ENCODE measurements at places on chromosomes 5 and 9. TPM values are rescaled to one million over a fixed set of nuclear protein-coding genes. Genes with fewer than 3 reads are reported as not detected.

DNA sequence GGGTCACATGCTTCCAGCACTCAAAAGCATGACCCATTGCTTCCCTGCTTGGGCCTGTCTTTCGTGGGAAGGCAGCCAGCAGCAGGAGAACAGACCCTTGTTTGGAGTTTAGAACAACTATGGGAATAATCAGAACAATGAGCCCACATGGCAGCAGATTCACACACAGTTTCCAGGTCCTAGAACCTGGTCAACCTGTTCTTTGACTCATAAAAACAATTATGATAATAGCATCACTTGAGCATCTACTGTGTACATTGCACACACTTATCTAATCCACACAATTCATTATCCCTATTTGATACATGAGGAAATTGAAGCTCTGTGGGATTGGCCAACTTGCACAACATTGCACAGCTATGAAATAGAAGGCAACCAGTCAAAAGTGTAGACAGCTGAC lies 41.7 kb downstream of the KLF4 start:
- no peak for DNase-seq

GRCh38 chr9:33024126-33024965 lies 727 bp upstream of the DNAJA1 start:
- DNase-seq: no peak

GRCh38 chr9:116604251-116604650 lies 82.9 kb upstream of the TRIM32 start:
- no peak for DNase-seq

DNA sequence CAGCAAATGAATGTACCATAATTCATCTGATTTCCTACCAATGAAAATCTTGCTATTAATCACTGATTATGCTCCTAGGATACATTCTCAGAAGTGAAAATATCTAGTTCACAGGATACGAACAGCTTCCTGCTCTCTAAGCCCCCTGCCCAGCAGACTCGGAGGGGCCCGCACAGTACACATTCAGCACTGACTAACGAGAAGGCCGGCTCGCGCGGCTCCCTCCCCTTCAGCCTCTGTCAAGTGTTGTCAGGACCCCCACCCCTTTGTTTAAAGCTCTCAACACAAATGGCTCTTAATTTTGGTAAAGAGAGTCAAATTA lies 82.0 kb downstream of the PRRT1B start:
- no peak for DNase-seq

DNA sequence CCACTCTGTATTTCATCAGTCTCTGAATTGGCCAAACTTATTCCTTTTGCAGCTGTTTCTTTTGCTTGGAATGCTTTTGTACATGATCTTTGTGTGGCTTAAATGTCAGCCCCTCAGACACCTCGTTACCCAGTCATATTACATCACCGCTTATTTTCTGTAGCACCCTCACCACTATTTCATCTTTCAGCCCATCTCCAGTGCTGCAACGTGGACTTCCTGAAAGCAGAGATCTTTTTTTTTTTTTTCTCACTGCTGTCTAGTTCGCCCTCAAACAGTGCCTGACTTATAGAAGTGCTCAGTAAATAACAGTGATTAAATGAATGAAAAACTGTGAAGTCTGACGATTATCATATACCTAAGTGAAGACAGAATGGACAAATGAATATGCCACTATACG lies 835 bp downstream of the SRA1 start:
- DNase-seq: no peak

DNA sequence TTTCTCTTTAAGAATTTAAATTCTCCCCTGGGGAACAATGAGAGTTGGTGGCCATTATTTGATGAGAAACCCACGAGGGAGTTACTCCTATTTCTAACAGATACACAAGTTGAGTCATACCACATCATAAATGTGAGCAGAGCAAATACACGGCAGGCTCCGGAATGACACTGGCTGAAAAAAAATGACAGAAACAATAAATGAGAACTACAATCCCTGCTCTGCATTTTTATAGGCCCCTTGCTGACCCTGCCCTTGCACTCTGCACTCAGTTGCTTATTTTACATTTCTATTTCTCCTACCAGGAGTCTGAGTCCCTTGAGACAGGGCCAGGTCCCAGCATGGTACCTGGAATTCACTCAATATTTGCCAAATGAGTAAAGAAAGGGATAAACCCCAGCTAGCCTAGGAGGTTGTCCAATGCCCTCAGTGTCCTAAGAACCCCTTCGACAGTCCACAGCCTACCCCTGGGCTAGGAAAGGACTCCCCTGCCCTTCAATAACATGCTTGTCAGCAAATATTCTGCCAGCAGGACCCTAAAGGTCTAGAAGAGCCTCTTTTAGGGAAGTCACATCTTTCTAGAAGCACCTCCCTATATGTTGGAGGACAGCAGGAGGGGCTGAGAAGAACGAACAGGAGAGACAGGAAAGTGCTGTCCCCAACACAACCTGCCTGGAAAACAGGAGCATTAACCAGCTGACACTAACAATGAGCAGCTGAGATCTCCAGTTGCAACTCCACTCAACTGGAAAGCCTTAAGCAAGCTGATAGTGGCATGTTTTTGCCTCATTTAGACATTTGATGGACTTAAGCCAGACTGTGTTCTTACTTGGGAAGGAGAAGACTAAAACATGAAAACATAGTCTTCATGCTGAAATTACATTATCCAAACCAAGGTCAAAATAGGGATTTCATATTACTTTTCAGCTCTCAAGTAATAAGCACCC lies 191.2 kb downstream of the ACTL7B start:
- DNase-seq: peak; percentile 37

DNA sequence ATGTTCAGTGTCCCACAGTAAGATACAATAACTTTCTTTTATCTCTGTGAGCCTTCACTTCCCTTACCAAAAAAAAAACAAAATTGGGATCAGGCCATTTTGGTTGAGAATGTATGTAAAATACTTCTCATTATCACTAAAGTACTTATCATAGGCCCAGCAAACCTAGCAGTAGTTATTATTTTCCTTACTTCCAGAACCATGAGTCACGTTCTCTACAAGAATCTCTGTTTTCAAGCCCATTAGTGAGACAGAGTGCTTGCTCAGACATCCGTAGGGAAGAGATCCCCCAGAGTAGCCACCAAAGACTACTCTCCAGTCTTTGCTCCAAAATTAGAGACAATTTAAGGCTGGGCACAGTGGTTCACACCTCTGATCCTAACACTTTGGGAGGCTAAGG lies 103.9 kb upstream of the NR5A1 start:
- DNase-seq: no peak

GRCh38 chr5:142305211-142305610 lies 19.6 kb downstream of the SPRY4 start:
- DNase-seq: no peak

DNA sequence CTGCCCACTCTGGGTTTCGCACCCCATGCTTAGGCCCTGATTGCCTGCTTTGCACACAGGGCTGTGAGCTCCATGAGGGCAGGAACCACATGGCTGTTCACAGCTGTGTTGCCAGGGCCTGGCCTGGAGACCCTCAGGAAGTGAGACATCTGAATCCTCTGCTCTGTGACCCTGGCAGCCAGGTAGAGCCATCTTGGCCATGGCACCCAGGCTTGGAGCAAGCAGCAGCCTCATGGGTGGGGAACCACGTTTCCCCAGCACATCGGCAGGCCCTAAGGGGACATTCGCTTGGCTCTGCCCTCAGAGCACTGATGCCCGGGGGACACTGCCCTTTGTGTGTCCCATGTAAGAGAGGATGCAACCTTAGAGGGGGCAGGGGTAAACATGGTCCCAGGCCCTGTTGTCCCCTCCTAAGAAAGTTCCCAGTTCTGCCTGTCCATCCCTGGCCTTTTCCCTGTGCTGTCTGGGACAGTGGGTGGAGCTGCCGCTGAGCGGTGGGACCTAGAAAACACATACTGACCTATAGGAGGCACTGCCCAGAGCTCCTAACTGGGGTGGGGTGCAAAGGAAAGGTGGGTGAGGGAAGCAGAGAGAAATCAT lies 144.1 kb upstream of the IER5L start:
- no peak for DNase-seq

DNA sequence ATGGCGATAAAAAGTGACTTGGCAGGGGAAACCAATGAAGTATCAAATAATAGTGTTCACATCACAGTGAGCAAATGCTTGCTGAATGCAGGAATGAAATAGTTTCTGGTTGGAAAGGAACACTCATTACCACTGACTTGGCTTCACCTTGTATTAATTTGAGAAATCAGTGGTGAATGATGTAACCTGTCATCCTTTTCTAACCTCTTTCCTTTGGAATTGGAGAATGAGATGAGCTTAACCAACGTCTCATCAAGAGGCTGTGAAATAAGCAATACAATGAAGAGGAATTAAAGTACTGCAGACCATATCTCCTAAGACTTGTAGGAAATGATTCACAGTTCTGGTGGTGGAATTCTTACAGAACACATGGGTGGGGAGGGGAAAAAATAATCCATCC lies 192.2 kb downstream of the DMAC1 start:
- no peak for DNase-seq

GRCh38 chr9:70389621-70390266 lies 24.7 kb downstream of the KLF9 start:
- no peak for DNase-seq

DNA sequence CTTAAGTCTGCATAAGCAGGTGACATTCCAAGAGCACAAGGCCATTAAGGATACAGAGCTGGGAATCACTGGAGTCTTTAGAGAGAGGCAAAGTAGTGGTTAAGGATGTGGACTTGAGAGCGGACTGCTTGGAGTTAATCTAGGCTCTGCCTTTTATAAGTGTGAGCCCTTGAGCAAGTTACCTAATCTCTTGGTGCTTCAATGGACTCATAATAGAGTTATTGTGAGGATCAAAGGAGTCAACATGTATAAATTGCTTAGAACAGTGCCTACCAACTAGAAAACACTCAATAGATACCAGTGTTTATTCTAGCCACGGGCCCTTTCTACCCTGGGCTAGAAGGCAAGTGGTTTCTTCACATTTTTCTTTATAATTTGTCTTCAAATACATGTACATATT lies 819.4 kb downstream of the NR2F1-AS1 start:
- no peak for DNase-seq

- DNase-seq: no peak
These were observed 419.3 kb downstream of the ACTL7B start for GRCh38 chr9:108436448-108436847.

The TMEM232 gene
- 2.2 TPM for polyA plus RNA-seq

The SUB1 gene
- 237 TPM for polyA plus RNA-seq

The SPATA31E1 gene
- polyA plus RNA-seq: 0.48 TPM

The RRAGA gene
- 64.0 TPM for polyA plus RNA-seq

The NOXA1 gene
- 11.8 TPM for polyA plus RNA-seq

The GCNT4 gene
- 27.4 TPM for polyA plus RNA-seq

The C9orf57 gene
- not detected for polyA plus RNA-seq

The TTC16 gene
- 0.03 TPM for polyA plus RNA-seq

The IQGAP2 gene
- 29.2 TPM for polyA plus RNA-seq

Data from large intestine (tissue), 12 donors.